ENCODE measurements at places on chromosomes 16 and 17.
A peak's percentile ranks its signal among the peaks of the same experiment; 100 is the strongest.

DNA sequence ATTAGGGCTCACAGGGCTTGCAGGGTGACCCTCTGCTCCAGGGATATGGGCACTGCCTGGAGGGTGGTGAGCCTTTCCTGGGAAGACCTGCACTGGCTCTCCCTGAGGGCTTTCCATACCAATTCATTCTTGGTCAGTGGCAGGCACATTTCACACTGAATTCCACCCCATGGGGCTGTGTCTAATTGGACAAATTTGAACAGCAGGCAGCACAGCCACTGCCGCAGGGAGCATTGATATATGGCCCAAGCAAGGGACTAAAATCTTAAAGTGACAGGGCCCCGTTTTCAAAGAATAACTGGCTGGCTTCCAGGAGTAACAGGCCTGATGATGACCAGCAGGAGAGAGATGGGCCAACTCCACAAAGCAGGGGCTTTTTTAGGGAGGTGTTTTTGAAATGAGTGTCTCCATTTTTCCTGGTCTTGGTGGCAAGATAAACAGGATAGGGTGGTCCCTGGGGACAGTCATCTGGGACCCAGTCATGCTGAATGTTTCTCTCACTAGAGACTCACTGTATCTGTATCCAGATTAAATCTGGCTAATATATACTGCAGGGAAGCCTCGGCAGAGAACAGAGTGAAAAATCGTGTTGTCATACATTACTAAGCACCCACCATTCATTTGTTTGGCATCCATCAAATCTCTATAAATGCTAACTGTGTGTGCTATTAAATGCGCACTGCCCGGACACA lies 74.1 kb upstream of the TBX2 start:
- no peak for DNase-seq

- no peak for DNase-seq
Measured at GRCh38 chr17:42568341-42569111, 1.6 kb downstream of the MLX start.

GRCh38 chr17:43578699-43579565 lies 32.8 kb upstream of the ETV4 start:
- DNase-seq = peak; percentile 11

- no peak for DNase-seq
Measured at GRCh38 chr17:18916816-18917500, 35.0 kb upstream of the SLC5A10 start.

DNA sequence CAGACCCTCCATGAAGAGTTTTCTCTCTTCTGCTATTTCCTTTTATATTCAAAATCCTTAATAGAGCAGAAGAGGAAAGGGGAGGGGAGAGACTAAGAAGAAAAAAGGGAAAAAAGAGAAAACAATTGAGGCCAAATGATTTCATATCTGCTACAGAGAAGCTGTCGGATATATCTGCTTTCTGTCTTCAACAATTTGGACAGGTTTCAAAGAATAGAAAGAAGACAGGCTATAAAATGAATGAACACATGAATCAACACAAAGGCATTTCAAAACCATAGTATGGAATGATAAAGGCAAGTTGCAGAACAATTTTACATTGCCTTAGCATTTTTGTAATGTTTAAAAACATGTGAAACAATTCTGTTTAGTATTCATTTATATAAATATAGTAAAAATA lies 4.7 kb upstream of the CMTR2 start:
- DNase-seq = no peak

DNA sequence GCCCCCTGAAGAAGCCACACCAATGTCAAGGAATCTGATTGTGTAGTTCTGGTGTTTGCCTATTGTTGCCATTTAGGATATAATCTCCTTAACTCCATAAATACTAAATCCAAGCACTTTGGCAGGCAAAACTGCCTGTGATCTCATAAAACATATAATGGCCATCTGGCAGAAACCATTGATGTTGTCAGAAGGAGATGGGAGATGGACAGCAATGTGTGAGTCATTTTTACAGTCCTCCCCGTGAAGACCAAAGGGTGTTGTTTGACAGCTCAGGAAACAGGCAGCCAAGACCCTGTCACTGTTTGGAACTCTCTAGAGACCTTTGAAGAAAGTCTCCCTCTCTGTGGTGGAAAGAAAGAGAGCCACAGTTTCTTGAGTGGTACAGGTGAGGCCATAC lies 454.1 kb downstream of the HS3ST3B1 start:
- DNase-seq = no peak

DNA sequence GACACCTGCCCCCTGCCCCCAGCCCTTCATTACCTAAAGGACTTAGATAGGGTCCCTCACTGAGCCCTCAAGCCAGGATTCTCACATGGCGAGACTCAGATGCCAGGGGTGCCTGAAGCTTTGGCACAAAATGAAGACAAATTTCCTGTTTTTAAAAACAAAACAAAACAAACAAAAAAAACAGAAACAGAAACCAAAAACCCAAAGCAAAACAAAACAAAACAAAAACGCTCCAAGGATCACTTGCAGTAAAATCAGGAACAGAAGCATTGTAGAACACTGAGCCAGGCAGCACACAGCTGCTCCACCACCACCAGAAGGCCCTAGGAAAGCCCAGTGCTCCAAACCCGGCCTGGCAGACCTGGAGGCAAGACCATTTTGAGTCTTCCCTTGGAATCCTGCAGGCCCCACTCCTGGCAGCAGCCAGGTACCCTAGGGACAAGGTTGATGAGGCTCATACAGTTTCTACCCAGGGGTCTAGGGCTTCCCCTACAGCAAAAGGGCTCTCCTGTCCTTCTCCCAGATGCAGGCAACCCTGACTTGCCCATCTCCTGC lies 20.8 kb downstream of the MYO18A start:
- no peak for DNase-seq

DNA sequence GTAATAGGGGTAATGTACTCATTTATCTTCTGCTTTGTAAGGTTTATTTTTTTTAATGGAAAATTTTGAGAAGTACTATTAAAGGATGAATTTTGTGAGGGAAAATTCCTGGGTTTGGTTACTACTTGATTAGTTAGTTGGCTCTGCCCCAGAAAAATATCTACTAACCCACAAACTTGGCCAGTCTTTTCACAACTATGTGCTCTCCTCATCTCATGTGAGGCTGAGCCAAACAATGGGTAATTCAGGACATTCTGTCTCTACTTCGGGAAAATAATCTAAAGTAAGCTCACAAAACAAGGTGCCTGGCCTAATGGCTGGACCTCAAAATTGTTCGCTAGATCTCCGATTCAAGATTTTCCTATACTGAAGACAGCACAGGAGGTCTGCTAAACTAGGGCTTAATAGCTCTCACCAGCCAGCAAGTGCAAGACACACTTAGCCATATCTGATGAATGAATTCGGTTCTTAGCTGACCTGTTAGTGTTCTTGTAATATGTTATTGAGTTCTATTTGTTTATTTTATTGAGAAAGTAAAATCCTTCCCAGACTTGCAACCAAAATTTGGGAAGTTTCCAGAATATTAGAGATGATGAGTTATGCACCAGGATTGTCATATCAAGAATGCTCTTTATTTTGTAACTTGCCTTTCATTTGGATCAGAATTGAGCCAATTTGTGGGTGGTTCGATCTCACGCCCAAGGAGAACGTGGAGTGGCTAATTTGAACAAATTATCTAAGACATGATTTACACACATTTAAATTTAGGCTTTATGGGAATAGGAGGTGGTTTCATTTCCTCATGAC lies 5.7 kb downstream of the KCNJ16 start:
- DNase-seq = no peak

GRCh38 chr16:55369151-55369550 lies 45.1 kb downstream of the IRX6 start:
- no peak for DNase-seq

DNA sequence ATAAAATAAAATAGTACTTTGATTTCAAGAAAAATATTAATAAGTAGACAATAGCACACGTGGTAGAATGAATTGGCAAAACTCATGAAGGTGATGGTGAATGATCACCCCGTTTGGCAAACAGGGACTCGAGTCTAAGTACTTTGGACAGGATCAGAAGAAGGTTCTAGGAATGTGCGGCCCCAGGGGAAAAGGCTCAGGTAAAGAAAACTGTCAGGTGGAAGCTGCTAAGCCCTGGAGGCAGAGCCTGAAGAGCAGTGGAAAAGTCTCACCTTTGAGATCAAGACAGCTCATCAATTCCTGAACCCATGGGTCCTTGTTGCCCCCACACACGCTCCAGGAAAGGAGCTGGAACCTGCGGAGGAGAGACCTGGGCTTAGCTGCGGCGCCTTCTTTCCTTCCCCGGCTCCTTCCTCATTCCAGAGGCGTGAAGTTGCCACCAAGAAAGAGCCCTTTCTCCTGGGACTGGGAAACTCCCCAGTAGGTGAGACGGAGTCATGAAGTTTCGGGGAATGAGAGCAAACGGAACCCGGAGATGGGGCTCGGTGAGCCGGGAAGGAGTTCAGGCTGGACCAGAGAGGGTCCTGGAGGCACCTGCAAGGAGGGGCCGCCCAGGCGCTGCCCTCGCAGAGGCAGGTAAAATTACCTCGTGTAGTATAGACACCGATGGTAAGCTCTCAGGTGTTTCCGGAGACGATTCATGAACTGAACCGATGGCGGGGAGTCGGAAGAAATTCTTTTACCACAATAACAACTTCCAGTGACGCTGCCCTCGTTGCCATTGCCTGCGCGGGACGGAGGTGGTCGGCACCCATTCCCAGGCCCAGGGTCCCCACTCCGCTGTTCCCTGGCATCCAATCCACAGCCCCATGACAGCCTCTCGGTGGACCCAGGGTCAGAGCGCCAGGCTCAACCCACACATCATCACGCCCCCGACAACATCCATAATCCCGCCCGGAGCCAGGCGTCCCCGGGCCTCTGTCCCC lies 1.2 kb upstream of the ZMYND15 start:
- no peak for DNase-seq

GRCh38 chr16:67419931-67420330 lies 3.7 kb upstream of the ZDHHC1 start:
- DNase-seq = no peak

GRCh38 chr16:23434380-23434779 lies 18.6 kb downstream of the COG7 start:
- no peak for DNase-seq

- no peak for DNase-seq
Measured at GRCh38 chr17:58278661-58279015, 2.1 kb downstream of the MPO start.

- no peak for DNase-seq
Measured at GRCh38 chr17:43353393-43353792, 45.4 kb upstream of the ARL4D start.

- DNase-seq = no peak
Measured at GRCh38 chr17:76713765-76714164, 3.0 kb upstream of the MXRA7 start.

- no peak for DNase-seq
Measured at GRCh38 chr16:57603115-57604024, 25.1 kb upstream of the ADGRG1 start.

GRCh38 chr16:81910366-81910885 lies 100.8 kb downstream of the SDR42E1 start:
- DNase-seq = no peak

DNA sequence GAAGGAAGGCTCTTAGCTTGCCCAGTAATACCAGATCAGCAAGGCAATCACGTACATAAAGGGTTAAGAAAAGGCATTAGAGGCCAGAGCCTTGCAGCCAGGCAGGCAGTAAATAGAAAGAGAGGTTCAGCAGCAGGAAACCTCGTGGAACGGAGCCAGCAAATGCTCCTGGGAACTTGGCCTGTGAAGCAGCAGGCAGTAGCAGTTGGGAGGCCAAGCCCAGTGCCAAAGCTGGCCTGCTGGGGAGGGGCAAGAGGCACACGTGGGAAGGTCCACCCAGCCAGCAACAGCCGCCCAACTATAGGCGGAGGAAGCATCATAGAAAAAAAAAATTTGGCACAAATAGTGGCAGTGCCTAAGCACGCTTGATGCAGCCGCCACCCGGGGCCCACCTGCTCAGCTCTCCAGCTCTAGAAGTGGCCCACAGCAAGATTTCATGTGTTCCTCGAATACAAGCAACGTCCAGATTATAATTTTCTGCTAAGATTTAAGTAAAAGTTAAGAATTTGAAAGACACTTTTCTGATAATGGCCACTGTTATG lies 2339.5 kb downstream of the TP53TG3F start:
- no peak for DNase-seq

DNA sequence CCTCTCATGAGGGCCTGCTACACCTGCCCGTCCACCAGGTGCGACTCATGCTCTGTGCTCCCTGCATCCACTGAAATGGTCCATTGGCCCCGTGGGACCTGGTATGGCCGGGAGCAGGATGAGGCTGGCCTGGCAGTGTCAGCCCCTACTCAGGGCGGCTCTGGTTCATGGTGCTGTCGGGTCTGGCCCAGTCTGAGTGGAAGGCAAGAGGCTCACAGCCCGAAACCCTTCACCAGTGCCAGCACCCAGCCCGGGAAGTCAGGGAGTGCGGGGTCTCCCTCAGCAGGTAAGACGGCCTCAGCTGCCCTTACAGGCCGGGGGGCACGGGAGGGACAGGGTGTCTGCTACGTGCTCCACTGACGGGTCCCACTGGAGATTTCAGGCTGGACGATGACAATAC lies 40.5 kb upstream of the RASD1 start:
- DNase-seq = no peak

GRCh38 chr17:73646409-73647300 lies 2.4 kb upstream of the SDK2 start:
- no peak for DNase-seq

- DNase-seq = peak; percentile 28
Measured at GRCh38 chr16:66474750-66475199, 47.7 kb downstream of the BEAN1 start.

DNA sequence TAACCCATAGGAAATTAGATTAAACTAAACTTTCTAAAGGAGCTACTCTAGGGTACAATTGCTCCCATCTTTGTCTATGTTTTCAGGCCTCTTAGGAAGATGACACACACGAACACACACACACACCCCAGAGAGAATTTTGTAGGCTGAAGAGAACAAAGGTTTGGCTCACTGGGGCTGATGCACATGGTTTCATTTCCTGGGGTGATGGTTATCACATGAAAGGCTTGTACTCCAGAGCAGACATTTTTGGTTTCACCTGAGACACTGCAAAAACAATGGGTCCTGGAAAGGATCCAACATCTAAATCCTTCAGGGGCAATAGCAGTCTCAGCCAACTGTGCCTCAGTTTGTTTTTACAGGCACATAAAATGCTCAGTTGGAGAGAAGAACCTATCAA lies 62.8 kb downstream of the GRB7 start:
- DNase-seq = peak; percentile 36

DNA sequence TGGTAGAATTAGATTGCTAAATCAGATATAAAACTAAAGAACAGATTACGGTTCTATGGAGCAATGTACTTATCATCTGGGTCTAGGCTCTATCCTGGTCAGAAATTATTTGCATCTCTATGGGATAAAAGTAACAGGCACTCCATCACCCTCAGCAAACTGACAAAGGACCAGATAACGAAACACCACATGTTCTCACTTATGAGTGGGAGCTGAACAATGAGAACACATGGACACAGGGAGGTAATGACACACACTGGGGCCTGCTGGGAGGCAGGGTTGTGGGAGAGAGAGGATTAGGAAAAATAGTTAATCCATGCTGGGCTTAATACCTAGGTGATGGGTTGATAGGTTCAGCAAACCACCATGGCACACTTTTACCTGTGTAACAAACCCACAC lies 61.9 kb downstream of the MPHOSPH6 start:
- DNase-seq = no peak

Data from stimulated activated CD4-positive, alpha-beta T cell treated with anti-CD3 and anti-CD28 coated beads, Interleukin-4, amount 100 ng/mL, for 1 hour (primary cell).